ENCODE measurements at places on chromosomes 1 and 21.

DNA sequence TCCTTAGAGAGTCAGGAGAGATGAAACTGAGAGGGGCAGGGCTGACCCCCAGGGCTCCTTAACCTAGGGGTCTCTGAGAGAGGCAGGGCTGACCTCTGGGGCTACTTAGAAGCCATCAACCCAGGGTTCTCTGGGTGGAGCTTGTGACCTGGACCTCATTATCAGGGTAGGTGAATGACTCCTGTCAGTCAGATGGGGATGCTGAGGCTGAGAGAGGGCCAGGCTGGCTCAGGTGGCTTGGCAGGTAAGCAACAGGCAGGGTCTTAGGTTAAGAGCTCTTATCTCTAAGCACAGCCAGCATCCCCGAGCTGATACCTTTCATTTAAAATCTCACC is 160.9 kb downstream of the PTPRU start:
- no peak overlapping the region for H3K27ac ChIP-seq
- peaks cover 33% of the 10 kb centered on the region for H3K27me3 ChIP-seq
- no peak overlapping the region for H3K4me3 ChIP-seq
- no peak for DNase-seq

GRCh38 chr1:234330843-234331215 is 42.4 kb upstream of the COA6 start:
- no peaks in the 10 kb centered on the region for H3K36me3 ChIP-seq
- H3K27ac ChIP-seq: no peak overlapping the region
- H3K4me1 ChIP-seq: peaks cover 19% of the 10 kb centered on the region
- peaks cover 18% of the 10 kb centered on the region for H3K27me3 ChIP-seq
- no peak for DNase-seq
- H3K4me3 ChIP-seq: no peak overlapping the region

DNA sequence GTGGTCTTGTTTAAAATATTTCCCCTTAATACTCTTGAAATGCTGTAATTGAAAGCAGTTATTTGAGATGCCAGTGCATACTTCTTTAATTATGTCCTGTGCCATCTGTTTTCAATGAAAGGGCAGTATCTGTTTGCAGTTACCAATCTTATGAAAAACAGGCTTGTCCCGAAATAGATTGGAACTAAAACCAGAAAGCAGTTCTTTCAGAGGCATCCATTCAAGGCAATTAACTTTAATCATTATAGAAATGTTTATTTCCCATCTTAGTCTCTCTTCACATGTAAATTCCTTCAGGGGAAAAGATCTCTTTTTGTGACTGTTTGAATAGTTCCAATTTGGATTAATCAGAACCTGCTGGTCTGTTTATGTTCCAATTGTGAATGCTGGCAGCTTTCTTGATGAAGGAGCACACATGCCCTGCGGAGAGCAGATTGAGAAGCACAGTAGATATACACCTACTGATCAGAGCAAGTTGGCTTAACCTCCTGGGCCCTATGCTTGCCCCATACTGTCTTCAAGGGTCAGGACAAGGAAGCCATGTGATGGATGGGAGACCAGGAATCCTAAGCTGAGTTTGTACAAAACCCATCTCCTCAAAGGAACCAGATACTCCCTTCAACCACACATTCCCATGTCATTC is 41.6 kb upstream of the MROH9 start:
- no peak for DNase-seq
- peaks cover 14% of the 10 kb centered on the region for H3K27me3 ChIP-seq
- no peak overlapping the region for H3K27ac ChIP-seq
- H3K4me3 ChIP-seq: no peak overlapping the region
- H3K4me1 ChIP-seq: no peaks in the 10 kb centered on the region

DNA sequence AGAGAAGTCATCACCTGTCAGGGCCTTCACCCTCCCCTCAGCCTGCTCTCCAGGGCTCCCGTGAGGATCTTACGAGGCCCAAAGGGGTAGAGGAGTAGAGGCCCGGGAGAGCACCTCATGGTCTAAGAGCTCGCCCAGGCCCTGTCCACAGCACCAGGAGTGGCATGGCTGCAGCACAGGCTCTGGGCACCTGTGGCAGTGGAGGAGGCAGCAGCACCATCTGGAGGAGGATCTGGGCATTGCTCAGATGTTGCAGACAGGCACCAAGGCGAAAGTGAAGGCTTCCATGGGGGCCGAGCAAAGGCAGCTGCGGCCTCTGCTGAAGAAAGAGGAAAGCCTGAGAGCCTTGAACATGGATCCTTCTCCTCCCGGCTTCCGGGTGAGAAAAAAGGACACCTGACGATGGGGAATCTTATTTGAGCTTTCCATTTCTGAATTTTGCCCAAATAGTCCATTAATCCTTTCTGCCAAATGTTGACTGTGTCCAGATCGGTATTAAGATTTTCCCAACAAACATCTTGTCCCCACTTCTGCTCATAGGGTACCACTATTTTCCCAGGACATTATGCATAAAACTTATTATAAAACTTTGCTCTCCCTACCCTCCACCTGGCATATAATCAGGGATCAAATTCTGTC is 604.7 kb downstream of the PTPRC start:
- DNase-seq: peak; percentile 32
- H3K27me3 ChIP-seq: peaks cover 9% of the 10 kb centered on the region
- no peak overlapping the region for H3K4me3 ChIP-seq
- no peaks in the 10 kb centered on the region for H3K36me3 ChIP-seq
- no peak overlapping the region for H3K27ac ChIP-seq
- H3K4me1 ChIP-seq: peaks cover 9% of the 10 kb centered on the region

DNA sequence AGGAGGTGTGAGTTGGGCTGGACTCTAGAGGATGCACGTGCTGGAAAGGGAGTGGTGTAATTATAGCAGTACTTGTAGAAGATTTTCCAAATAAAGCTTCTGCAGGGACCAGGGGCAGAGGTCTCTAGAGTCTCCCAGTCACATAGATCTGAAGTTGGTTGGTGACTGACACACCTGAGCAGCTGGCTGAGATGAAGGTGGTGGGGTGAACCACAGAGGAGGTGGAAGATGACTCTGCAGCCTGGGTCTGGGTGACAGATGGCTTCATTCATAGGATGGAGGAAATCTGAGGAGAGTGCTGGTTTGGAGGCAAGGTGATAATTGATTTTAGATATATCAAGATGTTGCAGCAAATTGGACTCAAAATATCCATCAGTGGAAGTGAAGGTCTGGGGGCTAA is 178.9 kb upstream of the IVNS1ABP start:
- peaks cover 6% of the 10 kb centered on the region for H3K27me3 ChIP-seq
- H3K4me1 ChIP-seq: no peaks in the 10 kb centered on the region
- no peak overlapping the region for H3K27ac ChIP-seq
- no peaks in the 10 kb centered on the region for H3K36me3 ChIP-seq
- no peak for DNase-seq
- H3K4me3 ChIP-seq: no peak overlapping the region

DNA sequence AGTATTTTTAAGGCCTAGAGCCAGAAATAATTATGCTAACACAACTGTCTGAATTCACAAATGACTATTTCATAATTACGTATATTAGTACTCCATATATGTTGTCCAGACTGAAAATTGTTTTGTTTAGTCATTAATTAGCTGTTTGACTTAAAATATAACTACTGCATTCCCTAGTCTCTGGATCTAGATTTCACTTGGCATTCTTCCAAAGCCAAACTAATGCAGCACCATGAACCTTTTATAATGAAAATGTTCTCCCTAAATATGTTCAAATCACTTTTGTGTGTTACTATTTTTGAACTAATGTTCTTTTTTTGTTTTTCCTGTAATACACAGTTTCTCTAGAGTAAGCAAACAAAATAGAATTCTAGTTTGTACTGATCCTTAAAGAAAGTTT is 46.1 kb downstream of the CAMTA1 start:
- H3K4me1 ChIP-seq: peaks cover 22% of the 10 kb centered on the region
- H3K36me3 ChIP-seq: peaks cover 60% of the 10 kb centered on the region
- H3K4me3 ChIP-seq: no peak overlapping the region
- H3K27me3 ChIP-seq: no peaks in the 10 kb centered on the region
- no peak overlapping the region for H3K27ac ChIP-seq
- no peak for DNase-seq

DNA sequence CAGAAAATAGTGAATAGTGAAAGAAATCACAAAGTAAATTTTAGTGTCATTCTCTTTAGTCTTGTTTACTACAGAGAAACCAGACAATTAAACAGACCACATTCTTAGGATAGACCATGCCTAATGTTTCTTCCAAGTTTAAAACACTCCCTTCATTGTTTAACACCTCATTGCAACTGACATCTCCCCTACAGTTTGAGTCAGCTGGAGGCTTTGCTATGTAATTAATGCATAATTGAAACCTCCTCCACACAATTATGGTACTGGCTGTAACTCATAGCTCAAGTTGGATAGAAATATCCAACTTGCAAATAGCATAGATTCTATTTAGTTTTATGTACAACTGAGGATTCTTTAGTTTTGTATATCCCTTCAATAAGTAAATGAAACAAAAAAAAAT is 35.2 kb upstream of the B3GALT2 start:
- H3K36me3 ChIP-seq: peaks cover 10% of the 10 kb centered on the region
- no peak overlapping the region for H3K27ac ChIP-seq
- H3K4me3 ChIP-seq: no peak overlapping the region
- H3K4me1 ChIP-seq: peaks cover 20% of the 10 kb centered on the region
- DNase-seq: no peak

Data from naive thymus-derived CD8-positive, alpha-beta T cell (primary cell).